ENCODE measurements at places on chromosomes 2 and 18.

- no peak for DNase-seq
Observed at GRCh38 chr2:25178976-25179375, 10.6 kb upstream of the POMC start.

DNA sequence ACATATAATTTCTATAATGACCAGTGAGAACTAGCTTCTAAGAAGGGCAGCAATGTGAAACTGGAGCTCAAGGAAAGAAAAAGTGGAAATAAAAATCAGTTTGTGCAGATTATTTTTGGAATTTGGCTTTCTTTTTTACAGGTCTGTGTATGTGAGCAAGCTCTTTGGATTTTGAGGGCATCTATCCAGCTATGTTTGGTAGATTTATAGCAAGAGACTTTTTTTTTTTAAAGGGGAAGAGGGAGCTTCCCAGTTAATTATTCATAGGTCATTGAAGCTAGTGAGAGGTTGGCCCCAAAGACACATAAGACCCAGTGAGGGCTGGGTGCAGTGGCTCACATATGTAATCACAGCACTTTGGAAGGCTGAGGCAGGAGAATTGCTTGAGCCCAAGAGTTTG is 24.0 kb upstream of the COLEC12 start:
- DNase-seq, result no peak

GRCh38 chr2:50582164-50582563 is 449.8 kb downstream of the NRXN1 start:
- DNase-seq, result no peak

DNA sequence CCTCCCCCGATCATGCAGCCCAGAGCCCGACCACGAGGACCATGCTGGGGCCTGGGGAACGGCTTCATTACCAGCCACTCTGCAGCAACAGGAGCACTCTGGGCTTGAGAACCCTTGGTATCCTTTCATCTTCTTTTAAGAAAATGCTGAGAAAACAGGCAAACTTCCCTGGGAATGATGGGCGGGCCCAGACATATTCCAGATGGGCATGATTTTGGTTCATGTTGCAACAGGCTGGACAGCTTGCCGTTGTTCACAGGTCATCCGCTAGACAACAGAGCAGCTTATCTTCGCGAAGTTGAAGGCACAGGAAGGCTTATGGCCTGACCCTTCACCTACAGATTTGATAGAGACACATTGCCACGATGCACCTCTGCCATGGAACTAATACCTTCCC is 121.0 kb downstream of the KLHL29 start:
- DNase-seq, result no peak

DNA sequence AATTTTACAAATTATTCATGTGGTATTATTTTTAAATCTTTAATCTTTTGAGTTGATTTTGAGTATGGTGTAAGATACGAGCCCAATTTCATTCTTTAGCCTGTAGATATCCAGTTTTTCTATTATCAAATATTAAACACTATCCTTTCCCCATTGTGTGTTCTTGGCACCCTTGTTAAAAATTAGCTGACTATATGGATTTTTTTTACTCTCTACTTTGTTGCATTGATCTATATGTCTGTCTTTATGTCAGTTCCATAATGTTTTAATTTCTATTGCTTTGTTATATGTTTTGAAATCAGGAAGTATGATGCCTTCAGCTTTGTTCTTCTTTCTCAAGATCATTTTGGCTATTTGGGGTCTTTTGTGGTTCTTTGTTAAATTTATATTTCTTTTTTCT is 80.9 kb upstream of the ZNF804A start:
- DNase-seq, result no peak

DNA sequence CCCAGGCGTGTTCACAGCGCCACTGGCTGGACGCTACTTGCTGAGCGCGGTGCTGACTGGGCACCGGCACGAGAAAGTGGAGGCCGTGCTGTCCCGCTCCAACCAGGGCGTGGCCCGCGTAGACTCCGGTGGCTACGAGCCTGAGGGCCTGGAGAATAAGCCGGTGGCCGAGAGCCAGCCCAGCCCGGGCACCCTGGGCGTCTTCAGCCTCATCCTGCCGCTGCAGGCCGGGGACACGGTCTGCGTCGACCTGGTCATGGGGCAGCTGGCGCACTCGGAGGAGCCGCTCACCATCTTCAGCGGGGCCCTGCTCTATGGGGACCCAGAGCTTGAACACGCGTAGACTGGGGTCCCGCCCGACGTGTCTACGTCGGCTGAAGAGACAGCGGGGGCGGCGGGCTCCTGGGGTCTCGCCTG is 891 bp upstream of the KHK start:
- no peak for DNase-seq

DNA sequence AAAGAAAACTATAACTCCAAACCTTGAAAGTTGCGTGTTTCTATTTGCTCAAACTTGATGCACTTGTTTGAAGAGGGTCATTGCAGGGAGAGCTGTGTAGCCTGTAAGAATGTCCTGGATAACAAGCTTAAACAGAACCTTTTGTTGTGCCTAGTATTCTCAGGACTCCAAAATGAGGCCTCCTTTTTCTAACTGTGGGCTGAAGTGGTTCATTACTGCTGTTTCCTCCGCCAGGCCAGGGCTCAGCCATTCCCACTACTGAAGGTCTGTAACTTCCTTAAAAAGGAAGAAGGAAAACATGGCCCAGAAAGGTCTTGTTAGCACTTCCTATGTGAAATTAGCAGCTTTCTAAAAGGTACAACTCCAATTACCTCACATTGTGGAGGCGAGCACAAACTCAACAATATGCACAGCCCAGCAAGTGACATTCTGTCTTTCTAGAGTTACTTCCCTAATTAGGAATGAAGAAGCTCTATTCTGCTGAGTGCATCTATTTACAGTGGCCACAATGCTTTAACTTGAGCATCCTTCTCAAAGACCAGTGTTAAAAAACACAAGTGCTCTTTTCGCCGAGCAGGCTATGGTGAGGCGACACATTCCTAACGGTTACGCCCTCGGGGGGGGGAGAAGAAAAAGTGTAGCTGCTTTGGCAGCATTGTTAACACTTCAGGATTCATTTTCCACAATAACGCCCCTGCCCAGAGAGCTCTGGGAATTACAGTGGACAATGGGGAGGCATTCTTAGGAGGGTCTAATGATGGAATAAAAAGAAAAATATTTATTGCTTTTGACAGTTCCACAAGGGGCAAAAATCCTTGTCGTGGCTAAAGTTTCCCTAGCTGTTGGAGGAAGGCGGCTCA is 136.9 kb upstream of the SIX3 start:
- DNase-seq, result no peak

- no peak for DNase-seq
Observed at GRCh38 chr18:62438018-62438329, 84.9 kb upstream of the ZCCHC2 start.

DNA sequence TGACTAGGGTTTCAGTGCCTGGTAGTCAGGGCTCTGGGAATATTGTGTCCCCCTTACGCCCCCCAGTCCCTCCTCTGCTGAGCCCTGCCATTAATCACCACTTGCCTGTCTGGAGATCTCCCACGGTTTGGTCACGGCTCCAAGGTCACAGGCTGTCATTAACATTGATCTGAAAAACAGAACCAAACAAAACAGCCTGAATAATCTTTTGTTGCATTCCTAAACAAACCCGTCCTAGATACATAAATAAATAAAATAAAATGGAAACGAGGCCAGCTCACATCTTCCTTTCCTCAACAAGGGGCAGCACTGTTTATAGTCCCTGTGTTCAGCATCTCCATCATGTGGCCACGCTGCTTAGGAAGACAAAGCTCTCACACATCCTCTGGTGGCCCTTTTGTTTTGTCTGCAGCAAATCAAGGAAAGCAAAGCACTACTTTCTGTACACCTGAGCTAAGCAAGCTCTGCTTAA is 282.8 kb downstream of the AGPS start:
- no peak for DNase-seq

DNA sequence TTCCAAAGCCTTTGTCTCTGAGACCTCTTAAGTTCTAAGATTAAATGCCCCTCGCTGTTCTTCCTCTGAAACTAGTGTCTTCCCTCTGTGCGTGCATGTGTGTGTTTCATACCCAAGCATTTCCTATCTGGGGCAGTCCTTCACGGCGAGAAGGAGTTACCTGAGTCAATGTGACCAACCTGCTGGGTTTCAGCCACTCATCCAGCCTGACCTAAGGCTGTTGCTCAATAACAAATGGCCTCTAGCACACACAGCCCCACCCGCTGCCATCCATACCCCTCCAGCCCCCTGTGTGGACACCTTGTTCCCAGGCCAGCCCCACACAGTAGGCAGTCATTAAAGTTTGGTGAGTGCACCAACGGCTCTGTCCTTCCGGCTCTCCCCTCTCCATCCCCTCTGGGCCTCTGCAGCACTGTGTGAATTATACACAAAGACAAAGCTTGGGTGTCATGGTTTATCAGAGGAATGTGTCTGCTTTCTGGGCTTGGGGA is 53.8 kb upstream of the FOSL2 start:
- DNase-seq, result no peak

DNA sequence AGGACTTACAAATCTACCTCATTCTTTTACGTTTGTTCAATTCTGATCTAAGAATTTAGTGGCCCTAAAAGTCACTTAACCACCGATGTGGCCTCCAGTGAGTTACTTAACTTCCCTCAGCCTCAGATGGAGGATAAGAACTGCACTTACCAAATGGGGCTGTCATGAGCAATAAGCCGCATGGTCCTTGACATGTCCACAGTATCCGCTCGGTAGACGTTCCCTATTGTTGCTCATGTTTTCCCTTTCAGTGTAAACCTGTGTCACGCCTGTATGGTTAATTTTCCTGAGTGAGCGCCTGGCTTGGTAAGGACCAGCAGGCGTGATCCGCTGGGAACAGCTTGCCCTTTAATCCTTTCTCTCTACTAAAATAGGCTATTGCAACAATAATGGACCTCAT is 20.3 kb downstream of the SEC11C start:
- no peak for DNase-seq

GRCh38 chr18:902229-902628 is 2.4 kb upstream of the ADCYAP1 start:
- no peak for DNase-seq

DNA sequence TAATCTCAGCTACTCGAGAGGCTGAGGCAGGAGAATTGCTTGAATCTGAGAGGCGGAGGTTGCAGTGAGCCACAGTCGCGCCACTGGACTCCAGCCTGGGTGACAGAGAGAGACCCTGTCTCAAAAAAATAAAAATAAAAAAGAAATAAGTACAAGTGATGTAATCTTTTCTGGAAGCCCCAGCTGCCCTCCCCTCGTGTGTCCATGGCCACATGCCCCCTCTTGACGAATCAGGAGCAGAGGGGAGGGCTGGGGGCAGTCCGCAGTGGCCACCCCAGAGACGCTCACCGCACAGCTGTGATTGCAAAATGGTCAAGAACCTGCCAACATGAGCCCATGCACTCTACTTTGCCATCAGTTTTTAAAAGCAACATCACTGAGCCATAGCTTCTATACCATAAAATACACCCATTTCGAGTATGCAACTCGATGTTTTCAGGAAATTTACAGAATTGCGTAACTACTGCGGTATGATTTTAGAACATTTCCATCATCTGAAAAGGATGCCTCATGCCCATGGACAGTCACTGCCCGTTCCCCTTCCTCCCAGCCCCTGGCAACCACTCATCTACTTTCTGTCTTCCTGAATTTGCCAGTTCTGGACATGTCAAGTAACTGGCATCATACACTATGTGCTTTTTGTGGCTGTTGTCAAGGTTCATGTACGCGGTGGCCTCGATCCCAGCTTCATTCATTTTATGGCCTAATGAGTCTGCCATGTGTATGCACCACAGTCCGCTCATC is 88.1 kb downstream of the NDUFA10 start:
- DNase-seq, result no peak

- no peak for DNase-seq
Observed at GRCh38 chr2:123015186-123015585, 1009.9 kb upstream of the CNTNAP5 start.

GRCh38 chr2:161954103-161954502 is 119.9 kb downstream of the DPP4 start:
- no peak for DNase-seq

DNA sequence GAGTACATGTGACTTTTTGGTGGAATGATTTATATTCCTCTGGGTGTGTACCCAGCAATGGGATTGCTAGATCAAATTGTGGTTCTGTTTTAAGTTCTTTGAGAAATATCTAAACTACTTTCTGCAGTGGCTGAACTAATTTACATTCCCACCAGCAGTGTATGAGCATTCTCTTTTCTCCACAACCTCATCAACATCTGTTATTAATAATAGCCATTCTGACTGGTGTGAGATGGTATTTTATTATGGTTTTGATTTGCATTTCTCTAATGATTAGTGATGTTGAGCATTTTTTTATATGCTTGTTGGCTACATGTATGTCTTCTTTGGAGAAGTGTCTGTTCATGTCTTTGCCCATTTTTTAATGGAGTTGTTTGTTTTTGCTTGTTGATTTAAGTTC is 267.4 kb upstream of the NT5C1B start:
- DNase-seq, result no peak

DNA sequence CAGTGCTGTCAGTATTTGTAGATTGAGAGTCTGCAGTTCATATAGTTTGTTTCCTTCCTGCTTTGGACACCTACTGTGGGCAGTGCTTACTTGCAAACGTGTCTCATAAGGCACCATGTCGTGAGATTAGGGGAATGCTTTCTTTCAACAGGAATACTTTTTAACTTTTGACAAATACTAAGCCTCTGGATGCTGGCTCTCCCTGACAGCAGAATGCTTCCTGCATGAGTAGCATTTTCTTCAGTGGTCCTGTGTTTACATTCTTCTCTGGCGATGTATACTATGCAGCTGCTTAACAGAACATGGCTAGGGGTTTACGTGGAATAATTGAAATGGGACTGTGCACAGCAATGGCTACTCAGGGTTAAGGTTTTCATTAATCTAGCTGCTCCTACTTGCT is 807.5 kb downstream of the MBD2 start:
- DNase-seq, result no peak

GRCh38 chr18:35888329-35888728 is 84.2 kb upstream of the RMP24 start:
- no peak for DNase-seq

DNA sequence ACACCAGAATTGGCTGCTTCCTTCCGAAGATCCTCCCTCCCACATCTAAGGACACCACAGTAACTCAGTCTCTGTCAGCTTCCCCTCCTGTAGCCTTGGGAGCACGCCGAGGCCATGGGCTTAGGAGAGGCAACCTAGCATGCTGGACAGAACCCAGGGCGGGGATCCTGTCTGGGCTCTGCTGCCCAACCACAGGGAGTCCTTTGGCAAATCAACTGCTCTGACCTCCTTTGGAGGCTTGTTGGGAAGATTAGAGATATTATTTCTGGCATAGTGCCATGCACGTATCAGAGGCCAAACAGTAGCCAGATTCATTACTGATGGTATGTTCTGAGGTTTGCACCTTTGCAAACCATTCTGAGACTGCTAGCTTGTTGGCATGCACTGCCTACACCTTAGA is 262.7 kb upstream of the EPAS1 start:
- no peak for DNase-seq

DNA sequence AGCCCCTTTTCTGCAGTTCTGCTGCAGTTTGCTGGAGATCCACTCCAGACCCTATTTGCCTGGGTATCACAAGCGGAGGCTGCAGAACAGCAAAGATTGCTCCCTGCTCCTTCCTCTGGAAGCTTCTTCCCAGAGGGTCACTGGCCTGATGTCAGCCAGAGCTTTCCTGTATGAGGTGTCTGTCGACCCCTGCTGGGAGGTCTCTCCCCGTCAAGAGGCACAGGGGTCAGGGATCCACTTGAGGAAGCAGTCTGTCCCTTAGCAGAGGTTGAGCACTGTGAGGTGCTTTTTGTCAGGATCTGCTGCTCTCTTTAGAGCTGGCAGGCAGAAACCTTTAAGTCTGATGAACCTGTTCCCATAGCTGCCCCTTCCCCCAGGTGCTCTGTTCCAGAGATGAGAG is 42.0 kb upstream of the MYL1 start:
- DNase-seq, result no peak
